ENCODE measurements at places on chromosomes 5 and 9.

DNA sequence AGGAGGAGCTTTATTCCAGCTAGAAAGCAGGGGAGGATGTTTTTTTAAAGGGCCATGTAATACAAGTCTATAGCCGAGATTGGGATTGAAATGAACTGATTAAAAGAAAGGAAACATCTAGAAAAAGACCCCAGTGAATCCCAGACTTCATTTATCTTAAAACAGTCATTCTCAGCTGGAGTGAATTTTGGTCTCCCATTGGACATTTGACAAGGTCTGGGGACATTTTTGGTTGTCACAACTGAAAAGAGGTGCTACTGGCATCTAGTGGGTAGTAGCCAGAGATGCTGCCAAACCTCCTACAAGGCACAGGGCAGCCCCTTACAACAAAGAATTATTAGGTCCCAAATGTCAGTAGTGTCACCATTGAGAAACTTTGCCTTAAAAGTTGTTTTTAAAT is 16.3 kb upstream of the SPINK4 start:
- no peak for DNase-seq

GRCh38 chr5:117212866-117213265 is 638.2 kb upstream of the SEMA6A start:
- no peak for DNase-seq

DNA sequence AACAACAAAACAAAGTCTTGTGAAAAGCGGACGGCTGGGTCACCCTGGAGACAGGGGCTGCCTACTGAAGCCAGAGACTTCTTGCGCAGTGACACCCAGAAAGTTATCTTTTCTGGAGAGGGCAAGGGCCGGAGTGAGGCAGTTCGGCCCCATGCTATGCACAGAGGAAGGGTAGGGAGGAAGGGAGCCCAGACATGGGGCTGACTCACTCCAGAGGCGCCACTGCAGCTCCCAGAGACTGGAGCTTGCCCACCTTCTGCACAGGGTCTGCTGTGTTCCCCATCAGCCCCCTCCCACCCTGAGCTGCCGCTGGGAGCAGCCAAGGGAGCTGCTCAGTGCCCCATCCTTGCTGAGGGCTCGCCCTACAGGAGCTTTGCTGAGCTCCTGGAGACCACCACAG is 13.3 kb downstream of the SLC6A3 start:
- DNase-seq, result no peak

DNA sequence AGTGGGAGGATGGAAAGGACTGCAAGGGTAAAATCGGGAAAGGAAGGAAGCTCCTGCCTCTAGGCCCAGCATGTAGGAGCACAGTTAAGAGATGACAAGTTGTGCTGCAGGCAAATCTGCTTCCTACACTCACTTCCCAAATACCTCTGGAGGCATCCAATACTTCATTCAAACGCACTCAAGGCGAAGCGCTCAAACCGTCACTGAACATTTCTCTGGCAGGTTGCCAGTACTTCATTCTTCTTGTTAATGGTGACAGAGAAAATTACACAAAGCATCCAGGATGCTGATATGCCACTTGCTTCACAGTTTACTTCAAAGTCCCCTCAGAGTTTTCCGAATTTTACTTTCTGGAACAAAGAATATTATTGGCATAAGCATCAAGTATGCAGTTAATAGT is 59.8 kb downstream of the NREP start:
- no peak for DNase-seq

DNA sequence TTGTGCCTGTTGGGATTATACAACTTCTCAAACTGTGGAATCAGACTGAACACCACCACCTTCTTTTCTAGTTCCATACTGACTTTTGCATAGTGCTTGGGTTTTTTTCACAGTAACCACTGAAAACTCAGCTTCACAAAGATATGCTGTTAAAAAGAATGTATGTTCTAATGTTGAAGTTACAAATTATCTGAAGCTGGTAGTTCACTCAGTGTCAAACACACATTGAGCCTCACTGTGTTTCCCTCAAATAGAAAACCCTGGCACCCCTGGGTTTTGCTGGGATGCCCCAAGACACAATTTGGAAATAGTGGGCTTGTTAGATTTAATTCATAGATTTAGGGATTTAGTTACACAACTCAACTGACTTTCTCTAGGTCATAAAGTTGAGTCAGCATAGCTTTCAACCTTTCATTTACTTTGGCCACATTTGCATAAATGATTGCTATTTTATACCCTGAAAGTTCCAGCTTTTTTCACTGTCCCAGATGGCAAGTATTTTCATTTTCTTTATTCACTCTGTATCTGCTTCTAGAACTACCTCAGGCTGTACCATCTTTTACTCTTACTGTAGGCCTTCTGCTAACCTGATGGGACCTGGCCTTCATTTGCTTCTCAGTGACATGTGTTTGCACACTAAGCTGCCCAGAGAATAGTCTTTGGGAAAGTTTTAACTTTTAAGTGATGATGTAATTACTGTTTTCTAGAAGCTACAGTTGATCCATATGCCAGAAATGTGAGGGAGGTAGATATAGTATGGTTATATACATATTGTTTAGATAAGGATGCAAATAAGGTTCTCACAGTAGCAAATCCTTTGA is 115.1 kb downstream of the CDC42SE2 start:
- no peak for DNase-seq

GRCh38 chr9:13450723-13451122 is 171.2 kb upstream of the MPDZ start:
- no peak for DNase-seq

DNA sequence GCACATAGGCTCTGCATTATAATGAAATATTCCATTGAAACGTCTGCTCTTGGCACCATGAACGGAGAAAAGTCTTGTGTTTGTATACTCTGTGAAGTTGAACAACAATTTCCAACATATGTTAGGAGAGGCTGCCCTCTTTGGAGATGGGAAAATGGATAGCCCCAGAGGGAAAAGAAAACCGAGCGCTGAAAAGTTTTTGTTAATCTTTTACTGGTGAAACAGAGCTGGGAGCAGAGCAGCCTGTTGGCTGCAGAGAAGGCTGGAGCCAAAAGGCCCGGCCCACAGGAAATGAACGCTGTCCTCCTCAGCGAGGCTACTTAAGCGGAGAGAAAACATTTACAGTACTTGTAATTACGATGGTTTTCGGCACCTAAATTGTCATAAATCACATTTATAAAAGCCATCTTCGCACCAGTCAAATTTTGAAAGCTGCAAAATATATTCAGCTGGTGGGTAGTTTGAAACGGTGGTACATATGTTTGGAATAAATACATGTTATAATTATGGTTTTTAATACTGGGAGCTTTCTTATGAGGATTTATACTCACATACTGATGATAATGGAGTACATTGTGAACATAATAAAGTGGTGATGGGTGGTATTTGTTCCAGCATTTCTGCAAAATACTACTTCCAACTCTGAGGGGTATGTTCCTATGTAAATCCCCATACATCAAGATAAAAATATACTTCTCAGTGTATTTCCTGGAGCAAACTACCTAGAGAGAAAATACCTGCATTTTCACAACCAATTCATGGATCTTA is 129.6 kb upstream of the CNTLN start:
- no peak for DNase-seq

DNA sequence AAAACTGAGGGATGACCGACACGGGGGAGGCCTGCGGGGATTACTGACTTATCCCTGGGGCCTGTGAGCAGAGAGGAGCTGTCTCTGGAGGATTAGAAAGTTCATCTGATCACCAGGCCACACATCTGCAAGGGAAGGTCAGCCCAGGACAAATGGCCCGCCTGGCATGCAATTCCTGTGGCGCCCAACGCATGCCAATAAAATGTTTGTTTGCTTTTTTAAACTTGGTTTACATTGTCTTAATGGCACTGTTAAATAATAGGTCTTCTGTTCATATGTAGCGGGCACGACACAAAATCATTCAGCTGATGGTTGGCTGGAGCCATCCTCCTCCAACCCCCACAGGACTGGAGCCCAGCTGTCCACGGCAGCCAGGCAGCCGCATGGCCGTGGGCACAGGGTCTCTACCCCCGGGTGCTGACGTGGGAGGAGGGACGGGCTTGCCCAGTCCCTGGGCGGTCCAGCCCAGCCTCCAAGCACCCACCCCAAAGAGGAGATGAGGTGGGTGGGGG is 41.0 kb upstream of the SLC12A7 start:
- no peak for DNase-seq

DNA sequence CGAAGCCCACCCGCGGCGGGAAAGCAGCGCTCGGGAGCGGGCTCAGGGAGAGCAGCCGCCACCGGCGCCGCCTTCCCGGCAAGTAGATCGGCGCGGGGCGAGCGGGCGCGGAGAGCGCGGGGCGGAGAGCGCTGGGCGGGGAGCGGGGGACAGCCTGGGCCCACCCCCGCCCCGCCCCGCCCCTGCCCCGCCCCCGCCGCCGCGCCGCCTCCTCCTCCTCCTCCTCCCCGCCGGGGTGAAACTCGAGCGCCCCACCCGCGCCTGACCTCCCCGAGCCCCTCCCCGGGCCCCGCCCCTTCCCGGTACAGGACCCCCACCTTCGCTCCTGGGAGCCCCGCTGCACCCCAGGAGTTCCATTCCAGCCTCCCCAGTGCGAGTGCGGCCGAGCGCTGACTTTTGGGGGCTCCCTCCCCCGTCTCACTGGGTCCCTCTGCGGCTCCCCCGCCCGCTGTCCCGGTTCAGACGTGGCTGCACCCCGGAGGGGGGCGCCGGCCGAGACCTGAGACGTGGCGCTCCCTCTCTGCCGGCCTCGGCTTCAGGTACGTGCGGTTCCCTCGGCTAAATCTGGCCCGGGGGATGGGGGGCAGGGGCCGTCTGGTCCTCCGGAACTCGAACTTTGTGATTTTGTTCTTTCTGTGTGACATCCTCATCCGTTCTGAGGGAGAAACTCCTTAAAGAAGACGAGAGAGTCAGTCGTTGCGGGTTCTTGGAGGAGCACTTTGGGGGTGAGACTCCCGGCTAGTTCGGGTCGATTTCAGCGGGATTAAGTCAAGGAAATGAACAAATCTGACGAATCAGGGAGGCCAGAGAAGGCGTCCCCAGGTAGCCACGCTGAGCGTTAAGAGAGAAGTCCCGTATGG is at the start of gene SEMA5A:
Gene SEMA5A, minus strand, starts transcription at position 84 of the 860 bp plus-strand sequence. CDS start 166,129 bp downstream, outside the sequence.
- no peak for DNase-seq

DNA sequence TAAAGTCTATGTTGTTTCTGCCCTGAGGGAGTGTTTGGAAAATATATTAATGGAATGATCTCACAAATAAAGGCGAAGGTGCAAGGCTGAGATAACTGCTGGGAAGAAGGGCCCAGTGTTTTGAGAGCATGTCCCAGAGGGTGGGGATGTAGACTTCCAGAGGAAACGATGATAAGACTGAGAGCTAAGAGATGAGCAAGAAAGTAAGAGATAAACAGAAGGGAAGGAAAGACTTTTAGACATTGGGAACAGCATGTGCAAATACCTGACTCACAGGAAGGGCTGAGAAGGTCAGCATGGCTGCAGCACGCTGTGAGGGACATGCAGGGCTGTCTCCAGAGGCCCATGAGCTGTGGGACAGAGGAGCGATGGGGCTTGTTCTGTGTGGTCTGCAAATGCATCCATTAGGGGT is 19.9 kb upstream of the ADRB2 start:
- no peak for DNase-seq

- no peak for DNase-seq
These were observed 149.3 kb downstream of the MELK start for GRCh38 chr9:36721846-36722588.

DNA sequence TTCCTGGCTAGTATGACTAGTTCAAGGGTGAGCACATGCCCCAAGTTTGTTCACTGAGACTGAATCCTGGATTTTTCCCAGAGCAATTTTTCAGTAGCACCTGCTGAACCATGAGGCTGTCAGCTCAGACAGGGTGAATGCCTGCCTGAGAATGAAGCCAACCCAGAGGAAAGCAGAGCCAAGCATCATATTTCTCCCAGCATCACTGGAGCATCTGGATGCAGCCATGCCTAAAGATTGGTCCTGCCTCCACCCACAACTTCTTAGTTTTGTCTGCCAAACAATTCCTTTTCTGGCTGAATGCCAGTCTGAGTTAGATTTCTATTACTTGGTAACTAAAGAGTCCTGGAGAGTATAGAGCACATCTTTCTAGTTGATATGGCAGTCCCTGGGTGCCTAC is 343.6 kb downstream of the CSNK1G3 start:
- no peak for DNase-seq
